Activated CD4-positive, alpha-beta memory T cell treated with anti-CD3 and anti-CD28 coated beads, Interleukin-2, amount 10 ng/mL, durations not matched to agents 7 days and 5 days (primary cell): ENCODE measurements at places on chromosomes 1 and 21. TPM values are rescaled to one million over a fixed set of nuclear protein-coding genes. Genes with fewer than 3 reads are reported as not detected.
A peak's percentile ranks its signal among the peaks of the same experiment; 100 is the strongest.

NHLH2 gene
- not detected for total RNA-seq

- no peak for DNase-seq
Measured at GRCh38 chr1:115077286-115077983, 11.9 kb downstream of the TSPAN2 start.

DNA sequence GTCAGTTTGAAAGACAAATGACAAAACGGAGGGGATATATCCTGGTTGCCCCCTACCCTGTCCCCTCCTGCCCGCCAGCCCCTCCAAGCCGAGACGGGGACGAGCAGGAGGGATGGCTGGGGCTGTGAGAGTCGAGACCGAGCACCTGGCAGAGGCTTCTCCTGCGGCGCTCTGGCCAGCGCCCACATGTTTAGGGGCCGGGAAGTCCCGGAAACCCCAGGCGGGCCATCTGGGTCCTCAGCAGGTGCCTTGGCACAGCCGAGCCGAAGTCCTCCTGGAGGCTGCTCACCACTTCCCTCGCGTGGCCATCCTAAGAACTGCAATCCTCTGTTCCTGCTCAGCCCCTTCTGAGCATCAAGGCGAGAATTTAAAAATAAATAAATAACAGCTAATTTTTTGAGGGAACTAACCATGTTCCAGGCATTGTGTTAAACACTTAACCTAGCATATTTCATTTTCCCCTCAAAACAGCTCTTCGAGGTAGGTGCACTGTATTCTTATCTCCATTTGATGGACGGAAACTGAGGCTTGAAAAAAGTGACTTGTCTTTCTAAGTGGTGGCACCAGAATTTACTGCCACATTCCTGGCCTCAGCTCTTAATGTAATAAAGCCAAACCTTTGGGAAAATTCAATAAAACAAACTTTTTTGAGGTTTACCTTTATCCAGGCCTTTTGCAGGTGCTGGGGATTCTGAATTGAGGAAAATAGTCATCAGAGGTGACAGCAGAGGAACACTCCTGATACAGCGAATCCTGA is 3.5 kb upstream of the RIMS3 start:
- DNase-seq: peak; percentile 86

DNA sequence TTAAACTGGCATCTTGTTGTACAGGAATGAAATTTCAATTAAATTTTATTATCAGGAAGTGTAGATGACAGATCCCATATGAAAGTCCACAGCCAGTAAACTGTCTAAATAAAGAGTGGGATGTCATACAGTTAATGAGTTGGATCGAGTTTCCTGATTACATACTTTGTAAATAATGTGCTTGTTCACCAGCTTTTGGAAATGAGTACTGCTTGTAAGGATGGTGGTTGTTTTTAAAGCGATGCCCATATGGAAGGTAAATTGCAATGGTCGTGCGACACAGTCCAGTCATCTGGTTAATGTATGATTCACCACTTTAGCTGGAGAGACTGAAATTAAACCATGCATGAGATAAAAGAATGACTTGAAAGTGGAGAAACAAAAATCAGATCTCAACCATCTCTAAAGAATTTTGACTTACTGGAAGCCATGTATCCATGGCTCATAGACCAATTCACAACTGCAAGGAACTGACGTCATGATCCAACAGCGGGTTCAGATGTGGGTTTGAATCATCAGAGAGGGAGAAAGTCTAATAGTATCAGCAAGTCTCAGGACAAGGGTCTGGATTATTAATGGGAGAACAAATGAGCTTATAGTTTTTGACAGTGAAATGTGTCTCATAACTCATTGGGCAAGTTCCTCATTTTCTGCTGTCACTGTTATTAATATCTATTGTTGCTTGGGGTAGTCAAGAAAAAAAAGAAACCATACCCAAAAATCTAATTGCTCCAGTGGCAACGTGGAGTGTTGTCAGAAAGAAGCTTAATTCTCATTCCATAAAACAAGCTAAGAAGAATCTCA is 49.0 kb downstream of the MAP10 start:
- no peak for DNase-seq

DNA sequence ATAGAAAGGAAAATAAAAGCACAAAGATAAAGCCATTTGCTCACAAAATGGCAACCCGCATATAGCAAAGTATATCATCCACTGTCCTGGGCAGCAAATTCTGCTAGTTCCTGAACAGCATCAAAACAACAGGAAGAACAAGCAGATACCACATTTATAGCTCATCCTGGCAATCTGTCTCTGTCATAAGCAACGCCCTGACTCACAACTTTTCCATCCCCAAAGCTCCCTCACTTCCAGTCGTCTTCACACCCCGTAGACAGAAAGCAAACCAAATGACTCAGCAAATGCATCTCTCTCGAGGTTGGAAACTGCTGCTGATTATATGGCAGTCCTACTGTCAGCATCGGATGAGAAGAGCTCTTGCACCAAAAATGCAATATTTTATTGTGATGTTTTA is 65.8 kb downstream of the AK5 start:
- DNase-seq: no peak

GRCh38 chr1:235077571-235078479 is 50.8 kb downstream of the TOMM20 start:
- peak; percentile 73 for DNase-seq

DNA sequence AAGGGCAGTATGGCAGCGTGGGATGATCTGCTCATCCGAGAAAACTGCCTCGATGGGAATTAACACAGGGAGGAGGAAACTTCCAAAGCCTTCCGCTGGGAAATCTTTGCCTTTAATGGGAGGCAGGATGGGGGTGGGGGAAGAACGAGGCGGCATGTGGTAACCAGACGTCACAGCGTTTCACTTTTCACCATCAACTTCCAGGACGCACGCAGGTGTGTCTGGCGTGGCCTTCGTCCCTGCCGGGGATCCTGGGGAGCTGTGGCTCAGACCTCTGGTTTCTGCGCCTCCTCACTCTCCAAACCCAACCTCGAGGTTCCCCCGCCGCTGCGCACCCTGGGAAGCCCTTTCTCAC is 282 bp downstream of the RSPH1 start:
- no peak for DNase-seq

FCER1G gene
- total RNA-seq: 1.1 TPM

DNA sequence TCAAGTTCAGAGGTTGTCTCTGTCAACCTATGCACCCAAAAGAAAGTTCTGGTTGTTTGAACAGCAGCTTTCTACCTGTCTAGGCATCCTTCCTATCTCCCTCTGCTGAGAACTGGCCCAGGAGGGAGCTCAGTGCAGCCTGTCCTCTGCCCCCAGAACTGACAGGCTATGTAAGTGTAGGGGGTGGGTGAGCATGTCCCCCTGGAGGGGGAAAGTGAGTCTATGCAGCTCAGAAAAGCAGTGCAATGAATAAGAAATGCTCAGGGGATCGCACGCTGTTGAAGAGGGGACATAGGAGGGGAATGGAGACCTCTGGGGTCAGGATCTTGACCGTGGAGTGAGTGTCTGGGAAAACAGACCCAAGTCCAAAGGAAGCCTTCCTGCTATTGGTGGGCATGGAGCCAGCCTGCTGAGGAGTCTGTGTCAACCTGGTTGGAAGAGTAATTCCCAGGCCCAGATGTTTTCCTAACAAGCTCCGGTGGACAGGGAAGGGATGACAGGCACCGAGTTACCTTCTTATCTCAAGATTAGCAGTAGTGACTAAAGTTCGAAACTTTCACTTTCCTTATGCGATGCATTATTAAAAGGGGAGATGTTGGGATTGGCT is 26.1 kb upstream of the FHAD1 start:
- DNase-seq: no peak

AIRE gene
- total RNA-seq: 0.58 TPM

GRCh38 chr1:45381243-45381642 is 41.0 kb upstream of the MUTYH start:
- no peak for DNase-seq

DNA sequence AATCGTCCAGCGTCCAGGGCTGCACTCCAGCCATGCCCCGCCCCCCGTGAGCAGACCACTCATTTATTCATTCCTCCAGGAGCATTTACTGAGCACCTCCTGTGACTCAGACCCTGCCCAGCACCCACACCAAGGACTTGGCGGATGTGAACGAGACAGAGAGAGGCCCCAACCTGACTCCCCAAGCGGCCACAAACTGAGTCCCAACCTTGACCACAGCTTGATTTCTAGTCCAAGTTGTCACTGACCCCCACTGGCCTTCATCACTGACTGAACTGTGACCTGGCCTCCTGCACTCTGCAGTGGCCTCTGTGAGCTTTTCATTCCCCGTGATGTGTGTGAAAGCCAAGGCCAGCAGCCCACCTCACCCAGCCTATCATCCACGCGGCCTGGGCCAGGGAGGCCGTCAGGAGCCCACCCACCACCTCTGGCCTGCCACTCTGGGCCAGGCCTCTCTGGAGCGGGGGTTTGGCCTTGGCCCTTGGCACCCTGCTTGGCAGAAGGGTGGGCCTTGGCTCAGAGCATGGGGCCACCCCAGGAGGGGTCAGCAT is 19.3 kb upstream of the RUNX3 start:
- DNase-seq: no peak

DNA sequence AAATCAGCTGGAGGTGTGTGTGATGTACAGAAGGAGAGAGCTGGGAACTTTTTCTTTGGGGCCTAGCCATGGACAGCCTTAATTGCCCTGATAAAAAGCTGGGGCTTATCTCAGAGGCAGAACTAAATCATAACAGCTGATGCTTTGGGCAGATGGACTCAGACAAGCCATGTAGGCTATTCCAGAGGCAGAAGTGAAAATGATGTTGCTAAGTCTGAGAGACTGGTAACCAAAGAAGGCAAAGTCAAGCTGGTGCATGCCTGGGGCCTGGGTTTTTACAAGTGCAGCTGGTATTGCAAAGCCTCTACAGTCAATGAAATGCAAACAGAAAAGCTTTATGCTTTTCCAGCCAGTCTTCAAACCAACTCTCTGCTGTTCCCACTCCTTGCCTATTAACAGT is 39.0 kb upstream of the LMX1A start:
- no peak for DNase-seq

SFN gene
- total RNA-seq: 4.9 TPM

GRCh38 chr1:61247881-61248752 is 165.8 kb downstream of the NFIA start:
- DNase-seq: no peak

SPOCD1 gene
- total RNA-seq: 0.08 TPM

- DNase-seq: no peak
Measured at GRCh38 chr1:114235960-114236359, 82.3 kb upstream of the SYT6 start.

- DNase-seq: no peak
Measured at GRCh38 chr1:160747717-160748116, 8.7 kb downstream of the SLAMF7 start.

GRCh38 chr1:35058988-35059387 is 20.2 kb upstream of the ZMYM1 start:
- DNase-seq: no peak

C1orf146 gene
- total RNA-seq: not detected

ALX3 gene
- total RNA-seq: not detected

DNA sequence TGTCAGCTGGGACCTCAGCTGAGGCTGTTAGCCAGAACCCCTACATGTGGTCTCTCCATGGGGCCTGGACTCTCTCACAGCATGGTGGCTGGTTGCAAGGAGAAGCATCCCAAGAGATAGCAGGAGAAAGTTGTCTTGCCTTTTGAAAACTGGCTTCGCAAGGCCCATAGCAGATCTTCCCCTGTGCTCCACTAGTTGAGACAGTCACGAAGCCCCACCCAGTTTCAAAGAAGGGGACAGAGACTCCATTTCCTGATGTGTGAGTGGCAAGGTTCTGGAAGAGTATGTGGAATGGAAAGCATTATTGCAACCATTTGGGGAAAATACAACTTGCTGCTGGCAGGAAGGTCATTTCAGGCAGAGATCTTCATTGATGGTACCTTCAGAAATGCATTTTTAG is 7.5 kb upstream of the CSRP1 start:
- DNase-seq: no peak

DNA sequence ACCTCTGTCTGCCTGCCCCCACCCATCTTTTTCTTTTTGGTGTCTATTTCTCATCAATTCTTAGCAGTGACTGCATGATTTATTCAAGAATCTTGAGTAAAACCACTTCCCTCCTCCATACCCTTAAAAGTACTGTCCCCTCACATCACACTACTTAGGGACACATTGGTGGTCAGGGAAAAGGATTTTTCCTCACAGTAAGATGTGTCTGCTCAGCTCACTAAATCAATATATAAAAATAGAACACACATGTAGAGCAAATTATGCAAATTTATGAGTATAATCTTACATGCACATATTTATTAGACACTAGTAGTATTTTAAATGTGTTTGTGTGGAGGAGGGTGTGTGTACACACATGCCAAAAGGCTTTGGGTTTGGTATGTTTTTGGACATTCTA is 202.0 kb downstream of the PBX1 start:
- DNase-seq: no peak

DNA sequence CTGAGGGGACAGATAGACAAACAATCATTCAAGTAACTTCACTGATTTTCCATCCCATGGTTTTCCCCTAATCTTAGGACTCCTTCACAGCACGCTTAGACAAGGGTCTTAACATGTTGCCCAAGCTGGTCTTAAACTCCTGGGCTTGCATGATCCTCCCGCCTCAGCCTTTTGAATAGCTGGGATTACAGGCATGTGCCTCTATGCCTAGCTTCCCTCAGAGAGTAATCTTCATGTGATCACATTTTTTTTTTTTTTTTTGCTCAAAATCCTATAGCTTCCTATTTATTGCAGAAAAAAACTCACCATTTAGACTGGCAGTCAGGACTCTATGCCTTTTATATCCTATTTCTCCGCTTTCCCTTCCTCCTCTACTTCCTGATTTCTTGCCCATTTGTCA is 90.4 kb upstream of the DPH5 start:
- DNase-seq: no peak

DNA sequence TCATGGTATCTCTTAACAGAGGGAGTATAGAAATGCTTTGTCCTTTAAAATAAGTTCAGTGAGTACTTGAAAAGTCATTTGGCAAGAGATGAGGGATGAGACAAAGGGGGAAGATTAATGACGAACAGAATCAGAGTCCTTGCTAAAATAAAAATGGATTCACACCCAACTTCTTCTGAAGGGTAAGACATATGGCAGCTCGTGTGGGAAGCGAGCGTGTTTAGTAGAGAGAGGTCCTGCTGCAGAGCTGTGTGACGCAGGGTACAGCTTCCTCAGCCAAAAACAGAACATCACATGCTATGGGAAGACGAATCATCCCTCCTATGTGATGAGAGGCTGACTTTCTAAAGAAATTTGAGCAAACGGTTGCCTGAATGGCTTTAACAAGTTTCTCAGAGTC is 158.5 kb upstream of the LMO4 start:
- DNase-seq: no peak

DNA sequence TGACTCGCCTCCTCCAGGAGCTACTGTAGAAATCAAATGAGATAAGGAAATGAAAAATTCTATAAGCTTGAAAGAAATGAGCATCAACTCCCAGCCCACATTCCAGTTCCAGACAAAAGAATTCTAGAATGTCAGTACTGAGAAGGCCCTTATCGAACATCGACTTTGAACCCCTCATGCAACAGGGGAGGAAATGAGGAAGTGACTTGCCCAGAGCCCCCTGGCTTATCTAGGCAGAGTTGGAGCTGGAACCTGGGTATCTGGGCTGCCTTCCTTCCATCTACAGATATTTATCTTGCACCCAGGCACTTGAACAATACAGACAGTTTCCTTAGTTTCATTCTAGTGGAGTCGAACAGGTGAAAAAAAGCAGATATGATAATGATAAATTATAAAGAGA is 22.3 kb downstream of the MECR start:
- no peak for DNase-seq

- no peak for DNase-seq
Measured at GRCh38 chr21:14988760-14989159, 76.0 kb downstream of the NRIP1 start.

- DNase-seq: no peak
Measured at GRCh38 chr1:87106144-87106543, 191.7 kb downstream of the HS2ST1 start.

KRTAP13-2 gene
- not detected for total RNA-seq
